ENCODE measurements at places on chromosomes 2 and 18. TPM values are rescaled to one million over a fixed set of nuclear protein-coding genes. Genes with fewer than 3 reads are reported as not detected.
A peak's percentile ranks its signal among the peaks of the same experiment; 100 is the strongest.

- no peak for DNase-seq
These were observed 323.5 kb upstream of the CRIM1 start for GRCh38 chr2:36032046-36032445.

GRCh38 chr18:54712306-54712705 is 116.0 kb upstream of the RAB27B start:
- DNase-seq: no peak

DNA sequence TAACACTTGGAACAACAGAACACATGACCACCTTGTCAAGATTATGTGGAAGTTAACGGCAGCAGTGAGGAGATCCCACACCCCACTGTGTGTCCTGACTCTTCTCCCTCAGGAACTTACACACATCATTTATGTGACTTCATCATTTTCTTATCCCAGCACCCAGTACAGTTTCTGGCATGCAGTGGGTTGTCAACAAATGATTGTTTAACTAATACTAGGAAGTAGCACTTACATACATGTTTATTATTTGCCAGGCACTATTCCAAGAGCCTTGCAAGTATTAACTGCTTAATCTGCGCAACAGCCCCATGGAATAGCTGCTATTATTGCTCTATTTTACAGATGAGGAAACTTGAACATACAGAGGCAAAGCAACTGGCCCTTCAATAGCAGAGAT is 391.5 kb downstream of the TXNL1 start:
- no peak for DNase-seq

- no peak for DNase-seq
These were observed 249.2 kb downstream of the TXNL1 start for GRCh38 chr18:56389190-56389589.

GRCh38 chr2:10514743-10515142 is 66.6 kb upstream of the ODC1 start:
- no peak for DNase-seq

DNA sequence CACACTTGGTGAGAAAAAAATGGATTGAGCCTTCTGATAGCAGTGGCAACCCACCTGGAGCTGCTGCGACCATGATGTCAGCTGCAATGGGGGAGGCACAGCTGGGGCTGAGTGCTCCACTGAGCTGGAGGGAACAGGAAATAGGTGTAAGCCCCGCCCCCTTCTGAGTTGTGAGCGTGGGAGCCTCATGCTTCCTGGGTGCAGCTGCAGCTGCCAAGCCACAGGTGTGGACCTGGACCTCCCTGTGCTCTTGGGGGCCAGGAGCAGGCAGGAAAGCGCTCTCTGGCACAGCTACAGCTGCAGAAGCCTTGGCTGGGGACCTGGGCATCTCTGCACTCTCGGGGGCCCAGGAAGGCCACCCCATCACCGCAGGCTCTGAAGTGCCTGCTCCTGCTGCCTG is 970.6 kb downstream of the DCDC2C start:
- peak; percentile 19 for DNase-seq

DNA sequence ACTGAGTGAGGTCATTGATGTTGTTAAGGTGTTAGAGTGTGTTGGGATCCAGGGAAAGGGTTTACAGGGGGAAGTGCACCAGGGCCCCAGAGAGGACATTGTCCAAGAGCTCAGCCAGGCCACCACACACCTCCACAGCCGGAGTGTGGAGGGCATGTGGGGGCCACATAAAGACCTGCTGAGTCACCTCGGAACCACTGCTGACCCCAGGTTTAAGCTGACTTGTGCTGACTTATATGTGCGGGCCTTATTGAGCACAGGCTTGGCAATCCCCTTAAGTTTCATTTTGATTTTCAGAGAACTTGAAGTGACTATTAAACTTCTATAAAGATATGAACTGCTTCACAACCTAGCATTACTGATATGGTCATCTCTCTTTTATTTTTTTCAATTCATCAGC is 166.2 kb upstream of the MAP3K20 start:
- DNase-seq: no peak

DNA sequence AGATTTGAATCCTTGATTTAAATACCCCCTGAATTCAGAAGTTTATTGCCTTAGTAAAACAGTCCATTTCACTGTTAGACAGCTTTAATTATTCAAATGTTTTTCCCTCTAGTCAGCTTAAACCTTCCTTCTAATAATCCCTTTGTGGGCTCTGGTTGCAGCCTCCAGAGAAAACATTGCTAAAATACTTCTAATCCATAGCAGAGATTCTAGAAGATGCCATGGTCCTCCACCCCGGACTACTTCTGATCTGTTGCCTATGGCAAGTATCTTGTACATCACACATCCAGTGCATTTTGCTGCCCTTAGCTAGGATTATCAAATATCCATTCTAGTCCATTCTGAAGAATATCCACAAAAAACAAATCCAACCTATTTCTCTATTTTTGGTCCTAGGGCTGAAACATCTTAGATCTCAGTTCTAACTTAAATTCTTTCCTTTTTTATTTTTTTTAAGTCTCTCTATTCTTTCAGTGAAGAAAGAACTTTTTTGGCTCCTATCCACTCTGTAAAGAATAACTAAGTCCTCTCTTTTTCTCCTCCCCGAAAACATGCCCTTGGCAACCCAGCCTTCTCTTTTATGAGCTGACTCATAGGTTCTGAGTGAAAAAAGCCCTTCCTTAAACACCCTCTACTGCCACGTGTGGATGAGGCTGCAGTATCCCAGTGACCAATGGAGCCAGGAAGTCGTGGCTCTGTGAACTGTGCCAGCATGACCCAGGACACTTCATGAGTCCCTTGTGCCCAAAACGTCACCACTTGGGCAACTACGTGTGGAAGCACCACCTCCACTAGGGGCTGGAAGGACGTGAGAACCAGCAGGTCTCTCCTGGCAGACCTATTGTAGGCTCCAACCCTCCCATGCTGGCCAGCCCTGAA is 349.8 kb downstream of the TNS1 start:
- DNase-seq: peak; percentile 73

The MAL gene
- total RNA-seq: 0.62 TPM

GRCh38 chr18:79626905-79627749 is 52.5 kb upstream of the CTDP1 start:
- no peak for DNase-seq

- no peak for DNase-seq
These were observed 110.1 kb downstream of the MREG start for GRCh38 chr2:215903203-215903602.

The FAM117B gene
- total RNA-seq: 28.0 TPM

The NEUROD1 gene
- 0.55 TPM for total RNA-seq

- no peak for DNase-seq
These were observed 85.2 kb downstream of the NDUFA10 start for GRCh38 chr2:239939736-239940483.

GRCh38 chr2:171244970-171245782 is 84.5 kb upstream of the TLK1 start:
- DNase-seq: no peak

The ASXL3 gene
- 15.4 TPM for total RNA-seq

Measured in testis (tissue), 5 donors.